Urinary bladder (tissue), 4 donors: ENCODE measurements at places on chromosomes 12 and 14.

DNA sequence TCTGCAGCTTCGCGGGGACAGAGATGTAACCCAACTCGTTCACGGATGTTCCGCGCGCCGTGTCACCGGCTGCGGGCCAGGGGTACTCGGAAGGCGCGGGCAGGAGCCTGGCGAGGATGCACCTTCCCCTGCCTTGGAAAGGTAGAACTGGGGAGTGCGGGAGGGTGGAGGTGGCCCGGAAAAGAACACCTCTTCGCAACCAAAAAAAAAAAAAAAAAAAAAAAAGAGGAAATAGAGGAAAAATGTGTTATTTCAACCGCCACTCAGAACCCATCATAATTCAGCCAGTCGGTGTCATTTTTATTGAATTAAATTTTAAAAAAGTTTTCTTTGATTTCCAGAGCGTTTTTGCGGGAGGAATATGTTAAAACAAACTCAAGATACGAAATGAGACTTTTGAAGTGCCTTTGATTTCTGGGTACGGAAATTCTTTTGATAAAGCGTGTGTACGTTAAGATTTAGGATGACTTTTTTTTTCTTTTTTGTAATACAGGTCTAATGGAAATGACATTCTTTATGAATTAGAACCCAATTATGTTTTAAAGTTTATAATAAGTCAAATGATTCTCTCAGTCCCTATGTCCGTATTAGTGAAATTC is 8.9 kb downstream of the CDKN1B start:
- no peak for DNase-seq

GRCh38 chr12:62205346-62205745 is 54.9 kb upstream of the USP15 start:
- DNase-seq = no peak

GRCh38 chr14:65223636-65224035 is 121.3 kb upstream of the MAX start:
- no peak for DNase-seq

GRCh38 chr12:11777451-11777850 is 128.0 kb downstream of the ETV6 start:
- no peak for DNase-seq

- no peak for DNase-seq
Measured at GRCh38 chr14:29005647-29006046, 239.1 kb downstream of the FOXG1 start.

DNA sequence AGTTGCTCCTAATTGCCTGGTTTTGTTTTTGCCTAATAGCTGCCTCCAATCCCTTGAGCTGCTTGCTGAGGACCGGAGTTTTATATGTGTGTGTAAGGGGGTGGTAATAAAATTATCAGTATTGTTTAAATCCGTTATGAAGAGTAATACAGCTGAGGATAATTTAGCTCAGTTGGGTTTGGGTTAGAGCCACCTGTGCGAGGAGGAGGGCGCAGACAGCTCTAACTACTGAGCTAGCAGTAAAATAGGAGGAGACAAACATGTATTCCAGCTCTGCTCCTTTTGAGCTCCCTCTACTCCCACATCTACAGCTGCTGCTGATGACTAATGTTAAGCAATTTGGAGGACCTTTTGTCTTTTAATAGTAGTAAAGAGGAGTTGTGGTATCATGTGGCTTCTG is 61.5 kb downstream of the SPATS2 start:
- DNase-seq = no peak

GRCh38 chr12:80353254-80353653 is 90.8 kb upstream of the PTPRQ start:
- no peak for DNase-seq

GRCh38 chr14:29836395-29836794 is 91.3 kb downstream of the PRKD1 start:
- DNase-seq = no peak

DNA sequence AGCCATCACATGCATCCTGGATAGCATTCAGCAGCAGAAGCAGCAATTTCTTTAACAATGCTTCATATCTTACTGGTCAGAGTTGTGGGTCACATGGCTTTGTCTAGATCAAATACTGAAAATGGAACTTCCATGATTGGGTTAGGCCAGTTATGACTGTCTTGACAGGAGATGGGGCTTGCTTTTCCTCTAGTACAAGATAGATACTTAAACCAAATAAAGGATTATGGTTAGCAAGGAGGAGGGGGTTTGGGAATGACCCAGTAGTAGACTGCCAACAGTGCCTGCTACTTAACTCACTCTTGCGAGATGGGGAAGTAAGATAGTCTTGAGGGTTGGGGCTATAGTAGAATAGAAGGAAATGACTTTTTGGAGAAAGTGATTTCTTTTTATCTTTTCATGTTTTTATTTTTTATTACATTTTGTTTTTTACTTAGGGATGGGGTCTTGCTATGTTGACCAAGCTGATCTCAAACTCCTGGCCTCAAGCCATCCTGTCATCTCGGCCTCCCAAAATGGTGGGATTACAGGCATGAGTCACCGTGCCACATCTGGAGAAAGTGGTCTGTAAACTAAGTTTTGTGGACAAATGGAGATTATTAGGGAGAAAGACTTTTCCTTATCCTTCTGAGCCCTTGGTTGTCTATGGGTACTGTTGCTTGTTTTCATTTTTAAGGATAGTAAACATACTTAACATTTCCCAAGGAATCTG is 37.6 kb downstream of the WNK1 start:
- no peak for DNase-seq
